ENCODE measurements at places on chromosomes 2 and 18.
A peak's percentile ranks its signal among the peaks of the same experiment; 100 is the strongest.

GRCh38 chr2:60746318-60746717 lies 9.8 kb upstream of the PAPOLG start:
- DNase-seq, result peak; percentile 41

DNA sequence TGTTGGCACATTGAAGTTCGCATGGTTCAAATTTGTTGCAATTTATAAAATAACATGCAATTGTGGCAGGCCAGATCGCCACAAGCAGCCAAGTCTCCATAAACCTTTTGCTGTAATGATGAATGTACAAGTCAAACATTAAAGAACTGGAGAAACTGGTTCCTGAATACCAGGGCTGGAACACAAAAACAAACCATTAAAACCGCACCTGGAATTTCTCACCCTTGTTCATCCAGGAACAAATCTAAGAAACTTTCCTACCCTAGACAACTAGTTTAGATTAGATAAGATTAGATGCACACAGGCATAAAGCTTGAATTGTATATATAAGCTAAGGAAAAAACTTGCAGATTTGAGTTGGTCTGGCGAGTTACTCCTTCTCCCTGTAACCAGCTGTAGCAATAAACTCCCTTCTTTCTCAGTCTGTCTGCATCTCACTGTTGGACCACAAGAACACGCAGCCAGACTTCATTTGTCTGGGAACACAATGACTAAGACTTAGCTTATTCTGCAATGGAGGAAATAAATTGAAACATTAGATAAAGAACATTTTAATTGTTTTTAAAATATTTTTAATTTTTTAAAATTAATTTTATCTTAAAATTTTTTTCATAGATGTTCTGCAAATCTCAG lies 1835.5 kb upstream of the LRRTM1 start:
- no peak for DNase-seq

DNA sequence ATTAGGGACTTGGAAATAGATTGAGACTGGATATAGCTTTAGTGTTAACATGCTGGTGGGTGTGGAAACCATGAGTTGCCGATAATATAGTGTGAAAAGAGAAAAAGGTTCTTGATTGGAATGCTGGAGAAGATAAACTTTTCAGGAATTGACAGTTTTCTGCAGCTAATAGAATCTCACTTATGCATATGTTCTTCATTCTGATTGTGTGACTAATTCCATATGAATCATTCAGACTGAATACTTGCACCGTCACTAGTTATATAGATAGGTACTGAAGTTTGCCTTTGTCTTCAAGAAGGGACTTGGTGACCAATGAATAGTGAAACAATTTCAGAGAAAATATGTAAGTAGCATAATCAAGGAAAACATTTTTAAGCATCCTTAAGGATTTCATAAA lies 225.7 kb upstream of the FOSL2 start:
- DNase-seq, result no peak

DNA sequence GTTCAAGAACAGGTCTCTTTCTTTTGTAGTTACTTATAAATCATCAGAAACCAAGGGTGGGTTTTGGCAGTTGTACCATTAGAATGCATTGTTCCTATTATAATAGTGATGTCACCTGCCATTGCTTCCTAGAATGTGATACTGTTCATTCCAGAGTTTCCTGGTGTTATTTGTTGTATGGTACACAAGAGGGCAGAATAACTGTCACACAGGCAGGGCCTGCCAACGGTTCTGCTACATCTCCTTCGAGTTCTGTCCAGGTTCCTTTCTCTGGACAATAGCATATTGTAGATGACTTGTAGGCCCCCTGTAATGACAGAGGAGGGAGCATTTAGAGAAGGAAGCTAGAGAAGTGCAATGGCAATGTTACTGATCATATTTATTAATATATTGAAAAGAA lies 98.3 kb downstream of the KLHL14 start:
- no peak for DNase-seq

DNA sequence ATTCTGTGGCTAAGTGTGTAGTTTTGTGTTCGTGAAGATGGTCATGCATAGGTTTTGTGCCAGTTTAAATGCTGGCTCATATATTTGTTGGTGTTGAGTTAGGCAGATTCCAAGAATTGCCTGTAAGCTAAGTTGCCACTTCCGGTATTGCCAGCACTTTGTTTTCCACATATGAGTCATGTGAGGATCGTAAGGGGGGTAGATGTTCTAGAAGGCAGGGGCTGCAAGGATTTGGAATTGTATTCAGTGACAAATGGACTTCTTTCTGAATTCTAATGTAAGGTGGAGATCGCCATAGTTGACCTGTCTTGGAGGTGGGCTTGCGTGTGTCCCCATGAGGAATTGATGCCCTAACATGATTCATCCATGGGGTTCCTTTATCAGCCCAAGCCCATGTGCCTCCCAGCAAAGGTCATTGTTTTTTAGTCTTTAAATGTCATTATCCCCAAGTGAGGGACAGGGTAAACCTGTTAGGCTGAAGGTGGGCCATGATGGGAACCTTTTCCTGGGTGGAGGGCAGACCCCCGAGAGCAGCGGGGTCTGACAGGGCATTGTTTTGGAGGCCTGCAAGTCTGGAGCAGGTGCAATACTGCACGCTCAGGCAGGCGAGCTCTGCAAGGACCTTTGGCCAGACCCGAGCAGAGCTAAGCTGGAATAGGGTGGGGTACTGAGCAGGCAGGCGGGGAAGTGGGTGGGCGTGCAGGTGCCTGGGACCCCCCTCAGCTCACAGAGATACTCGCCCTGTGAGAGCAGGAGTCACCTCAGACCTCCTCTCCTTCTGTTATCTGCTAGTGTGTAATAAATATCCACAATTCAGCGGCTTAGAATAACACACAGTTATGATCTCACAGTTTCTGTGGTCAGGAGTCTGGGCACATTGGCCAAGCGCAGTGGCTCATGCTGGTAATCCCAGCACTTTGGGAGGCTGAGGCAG lies 77.4 kb downstream of the LRRFIP1 start:
- no peak for DNase-seq

DNA sequence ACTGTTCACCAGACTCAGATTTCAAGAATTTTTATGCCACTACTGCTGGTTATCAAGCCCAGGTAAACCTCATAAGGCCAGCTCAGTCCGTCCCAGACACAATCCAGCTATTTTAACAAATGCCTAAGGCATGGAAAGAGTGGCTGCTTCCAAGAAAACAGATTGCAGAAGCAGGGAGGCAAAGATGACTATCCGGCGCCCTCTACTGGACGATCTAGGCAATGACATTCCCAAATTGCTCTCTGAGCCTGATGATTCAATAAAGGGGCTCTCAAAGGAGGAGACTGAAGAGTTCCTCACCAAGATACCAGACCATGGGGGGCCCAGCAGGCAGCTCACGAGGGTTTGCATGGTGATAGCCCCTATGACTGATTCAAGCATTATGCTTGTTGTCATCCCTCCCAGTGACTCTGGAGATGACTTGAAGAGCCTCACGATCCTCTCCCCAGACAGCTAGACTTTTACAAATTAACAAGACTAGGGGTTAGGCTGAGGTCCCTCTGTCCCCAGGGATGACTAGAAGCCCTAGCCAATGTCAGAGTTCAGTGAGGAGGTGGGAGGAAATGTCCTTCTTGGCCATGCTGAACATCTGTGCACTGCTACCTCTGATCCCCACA lies 25.0 kb downstream of the SERPINB8 start:
- peak; percentile 35 for DNase-seq

DNA sequence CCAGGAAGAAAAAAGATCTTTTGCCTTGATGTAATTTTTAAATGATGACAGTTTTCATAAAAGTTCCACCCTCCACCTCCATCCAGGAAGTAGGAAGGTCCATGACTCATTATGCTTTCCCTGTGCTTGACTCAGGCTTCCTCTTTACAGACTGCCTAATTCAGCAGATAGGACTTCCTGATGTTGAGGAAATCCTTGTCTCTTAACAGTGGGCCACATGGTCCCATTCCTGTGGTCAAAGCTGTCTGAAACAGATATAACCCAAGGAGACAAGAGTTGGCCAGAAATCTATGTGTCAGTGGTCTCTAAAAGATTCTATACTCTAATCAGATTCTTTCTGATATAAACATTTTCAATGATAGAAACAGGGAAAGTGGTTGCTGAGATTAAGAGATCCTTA lies 119.1 kb downstream of the BAZ2B start:
- no peak for DNase-seq

DNA sequence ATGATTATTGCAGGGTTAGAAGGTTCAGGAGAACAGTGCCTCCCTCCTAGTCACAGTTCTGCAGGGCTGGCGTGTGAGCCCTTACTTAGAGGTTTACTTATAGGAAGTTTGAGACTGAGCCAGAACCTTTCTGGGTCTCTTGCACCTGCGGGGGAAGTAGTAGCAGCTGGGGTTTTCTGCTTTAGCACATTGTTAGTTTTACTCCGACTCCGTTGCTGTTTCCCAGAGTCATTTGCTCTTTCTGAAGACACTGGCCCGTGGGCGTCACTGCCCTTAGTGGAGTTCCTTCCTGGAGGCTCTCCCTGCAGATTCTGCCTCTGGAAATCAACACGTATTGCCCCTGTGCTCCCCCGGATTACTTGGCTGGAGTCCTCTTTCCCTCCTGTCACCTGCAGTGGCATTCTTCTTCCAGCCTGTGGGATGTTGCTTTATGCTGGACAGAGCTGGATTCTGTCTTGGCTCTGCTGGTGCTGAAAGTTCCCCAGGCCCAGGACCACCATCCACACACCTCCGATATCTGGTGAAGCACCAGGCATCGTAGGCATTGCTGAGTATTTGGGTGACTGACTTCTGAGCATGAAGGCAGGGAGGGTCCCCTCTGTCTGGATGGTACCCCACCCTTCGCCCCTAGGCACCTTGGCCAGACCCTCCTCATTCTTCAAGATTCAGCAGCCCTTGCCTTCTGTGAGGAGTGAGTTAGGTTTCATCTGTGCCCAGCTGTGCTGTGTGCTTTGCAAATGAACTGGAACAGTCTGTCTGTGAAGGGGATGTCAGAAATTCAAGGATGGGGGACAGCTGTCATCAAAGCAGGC lies 51.7 kb downstream of the AGAP1 start:
- DNase-seq, result no peak

GRCh38 chr18:46310675-46311345 lies 206.6 kb downstream of the HAUS1 start:
- DNase-seq, result no peak

DNA sequence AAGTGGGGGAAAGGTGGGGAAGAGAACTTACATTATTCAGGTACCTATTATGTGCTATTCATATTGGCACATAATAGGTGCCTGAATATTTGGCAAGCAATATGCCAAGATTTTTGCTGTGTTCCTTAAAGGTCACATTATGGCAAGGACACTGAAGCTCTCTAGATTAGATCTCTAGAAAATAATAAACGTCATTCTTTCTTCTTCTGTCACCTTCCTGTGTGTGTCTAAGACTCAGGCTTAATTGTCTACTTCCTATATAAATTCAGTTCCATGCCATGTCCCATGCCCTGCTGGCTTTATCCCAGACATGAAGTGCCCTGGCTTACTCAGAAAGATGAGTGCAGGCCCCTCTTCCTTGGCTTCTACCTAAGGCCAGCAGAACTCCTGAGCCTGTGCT lies 191.1 kb upstream of the CTAGE1 start:
- no peak for DNase-seq

GRCh38 chr2:200253639-200254038 lies 52.9 kb upstream of the SPATS2L start:
- DNase-seq, result no peak

DNA sequence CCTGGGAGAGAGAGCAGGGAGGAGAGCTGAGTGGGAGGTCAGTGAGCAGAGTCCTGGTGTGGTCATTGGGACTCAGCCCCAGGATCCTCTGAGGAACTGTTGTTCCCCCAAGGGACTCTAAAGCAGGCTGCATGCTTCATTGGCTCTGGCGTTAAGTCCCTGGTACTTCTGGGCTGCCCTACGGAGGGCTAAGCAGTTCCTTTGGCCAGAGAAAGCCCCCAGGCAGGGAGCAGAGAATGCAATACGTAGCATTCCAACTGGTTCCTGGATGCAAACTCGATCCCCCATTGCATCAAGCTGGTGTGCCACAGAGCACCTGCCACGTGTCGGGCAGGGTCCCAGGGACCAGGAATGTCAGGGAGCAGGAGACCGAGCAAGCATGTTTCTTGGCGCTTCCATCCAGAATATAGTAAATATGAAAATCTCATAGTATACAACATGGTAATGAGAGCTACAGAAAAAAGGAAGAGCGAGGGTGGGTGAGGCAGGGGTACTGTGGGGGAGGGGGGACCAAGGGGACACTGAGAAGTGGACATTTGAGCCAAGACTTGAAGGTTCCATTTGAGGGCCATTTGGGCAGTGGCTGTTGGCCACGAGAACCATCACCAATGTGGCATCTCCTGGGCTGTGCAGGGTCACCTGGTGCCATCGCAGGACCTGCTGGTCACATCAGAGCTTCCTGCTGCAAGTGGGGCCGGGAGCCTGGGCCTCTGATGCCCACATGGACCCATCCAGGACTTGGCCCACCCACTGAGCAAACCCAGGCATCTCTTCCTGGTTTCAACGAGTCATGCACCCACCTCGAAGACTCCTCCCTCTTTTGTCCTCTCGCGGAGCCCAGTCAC lies 160.4 kb downstream of the ASB1 start:
- DNase-seq, result no peak

DNA sequence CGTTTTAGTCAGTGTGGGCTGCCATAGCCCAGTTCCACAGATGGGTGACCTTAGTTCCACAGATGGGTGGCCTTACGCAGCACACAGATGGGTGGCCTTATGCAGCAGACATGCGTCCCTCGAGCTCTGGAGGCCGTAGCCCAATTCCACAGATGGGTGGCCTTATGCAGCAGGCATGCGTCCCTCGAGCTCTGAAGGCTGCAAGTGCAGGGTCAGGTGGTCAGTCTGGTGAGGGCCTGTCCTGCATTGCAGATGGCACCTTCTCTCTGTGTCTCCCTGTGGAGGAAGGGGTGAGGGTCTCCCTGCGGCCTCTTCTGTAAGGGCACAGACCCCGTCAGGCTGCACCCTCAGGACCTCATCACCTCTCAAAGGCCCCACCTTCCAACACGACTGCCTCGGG lies 189.5 kb upstream of the TPO start:
- DNase-seq, result no peak

DNA sequence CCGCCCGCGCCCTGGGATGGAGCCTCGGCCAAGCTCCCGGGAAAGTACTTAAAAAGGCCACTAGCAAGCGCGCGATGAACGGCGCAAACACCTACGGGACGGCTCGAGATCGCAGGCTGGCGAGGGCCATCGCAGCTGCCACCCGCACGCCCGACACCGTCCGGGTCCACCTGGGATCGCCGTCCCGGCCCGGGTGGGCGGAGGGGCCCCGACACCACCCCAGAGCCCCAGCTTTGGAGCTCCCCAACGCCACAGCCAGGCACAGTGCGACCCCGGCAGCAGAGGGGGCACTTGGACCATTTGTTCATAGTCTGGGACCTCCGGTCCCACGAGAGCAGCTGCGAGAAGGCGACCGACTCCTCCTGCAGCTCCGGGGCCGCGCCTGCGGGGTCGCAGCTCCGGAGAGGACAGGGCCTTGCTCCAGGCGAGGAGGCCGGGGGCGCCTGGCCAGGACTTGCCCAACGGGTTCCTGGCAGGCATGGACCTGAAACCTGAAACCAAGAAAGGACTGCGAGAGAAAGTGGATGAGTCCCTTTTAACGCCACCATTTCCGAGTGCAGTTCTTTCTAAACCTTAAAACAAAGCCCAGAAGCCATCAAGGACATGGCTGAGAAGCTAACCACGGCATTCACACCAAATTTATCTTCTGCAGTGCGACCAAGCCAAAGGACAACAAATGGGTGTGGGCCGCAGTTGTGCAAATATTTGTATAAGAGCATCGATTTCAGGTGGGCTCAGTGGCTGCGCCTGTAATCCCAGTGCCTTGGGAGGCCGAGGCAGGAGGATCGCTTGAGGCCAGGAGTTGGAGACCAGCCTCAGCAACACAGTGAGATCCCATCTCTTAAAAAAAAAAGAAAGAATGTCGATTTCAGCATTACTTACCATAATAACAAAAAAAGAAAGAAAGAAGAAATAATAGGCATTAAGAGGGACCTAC lies 54.0 kb upstream of the IMP4 start:
- no peak for DNase-seq
